Glomerular endothelial cell (primary cell): ENCODE measurements at places on chromosomes 2 and 18. TPM values are rescaled to one million over a fixed set of nuclear protein-coding genes. Genes with fewer than 3 reads are reported as not detected.
A peak's percentile ranks its signal among the peaks of the same experiment; 100 is the strongest.

DNA sequence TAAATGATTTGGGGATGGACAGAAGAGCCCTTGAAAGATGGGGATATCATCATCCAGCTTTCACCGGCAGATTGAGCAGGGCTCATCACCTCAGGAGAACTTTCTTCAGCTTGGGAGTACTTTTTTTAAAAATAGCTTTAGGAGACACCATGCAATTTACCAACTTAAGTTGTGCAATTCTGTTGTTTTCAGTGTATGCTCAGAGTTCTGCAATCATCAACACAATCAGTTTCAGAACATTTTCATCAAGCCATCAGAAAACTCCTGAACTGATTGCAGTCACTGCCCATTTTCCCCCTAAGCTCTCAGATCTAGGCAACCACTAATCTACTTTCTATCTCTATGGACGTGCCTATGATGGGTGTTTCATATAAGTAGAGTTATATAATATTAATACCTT is 117.7 kb downstream of the CRIM1 start:
- no peak for DNase-seq

- DNase-seq: no peak
Observed at GRCh38 chr18:52781113-52781512, 441.1 kb downstream of the DCC start.

DNA sequence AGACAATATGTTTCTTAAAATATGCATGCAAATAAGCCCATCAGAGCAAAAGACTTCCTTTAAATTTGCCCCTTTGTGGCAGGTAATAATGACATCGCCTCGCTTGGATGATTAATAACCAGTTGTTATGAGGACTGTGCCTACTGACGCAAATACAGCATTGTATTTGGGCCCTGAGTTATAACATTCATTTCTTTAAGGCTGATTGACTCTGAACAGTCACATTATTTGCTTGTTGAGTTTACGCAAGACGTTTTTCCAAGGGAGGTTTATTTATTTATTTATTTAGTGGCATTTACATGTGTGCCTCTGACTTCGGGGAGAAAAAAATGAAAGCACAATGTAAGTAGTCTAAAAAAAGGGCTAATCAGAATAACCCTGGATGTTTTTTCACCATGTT is 88.3 kb downstream of the SLC8A1 start:
- no peak for DNase-seq

DNA sequence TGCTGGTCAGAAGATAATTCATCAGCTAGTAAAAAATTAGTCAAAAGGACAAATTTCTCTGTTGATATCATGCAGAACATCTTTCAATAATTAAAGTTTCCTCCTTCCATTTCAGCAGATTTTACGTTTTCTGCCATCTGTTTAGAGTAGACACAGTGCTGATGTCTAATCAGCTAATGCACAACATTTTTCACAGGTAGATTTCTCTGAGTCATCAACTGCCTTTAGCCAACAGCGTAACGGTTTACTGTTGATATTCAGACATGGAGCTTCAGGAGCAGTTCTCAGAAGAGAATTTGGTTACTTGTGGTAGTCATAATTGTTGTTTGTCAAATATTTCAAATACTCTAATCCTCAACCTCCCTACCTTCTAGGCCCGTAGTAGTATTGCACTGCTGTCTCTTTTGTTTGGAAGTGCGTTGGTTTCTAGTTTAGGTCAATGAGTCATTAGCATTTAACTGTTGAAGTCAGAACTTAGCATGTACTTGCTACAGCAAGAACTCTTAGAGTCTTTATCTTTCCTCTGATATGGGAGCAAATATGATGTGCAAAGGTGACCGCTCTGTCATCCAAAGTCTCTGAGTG is 86.8 kb upstream of the TFPI start:
- no peak for DNase-seq

GRCh38 chr2:71064110-71064611 is 4.3 kb upstream of the NAGK start:
- DNase-seq: no peak

DNA sequence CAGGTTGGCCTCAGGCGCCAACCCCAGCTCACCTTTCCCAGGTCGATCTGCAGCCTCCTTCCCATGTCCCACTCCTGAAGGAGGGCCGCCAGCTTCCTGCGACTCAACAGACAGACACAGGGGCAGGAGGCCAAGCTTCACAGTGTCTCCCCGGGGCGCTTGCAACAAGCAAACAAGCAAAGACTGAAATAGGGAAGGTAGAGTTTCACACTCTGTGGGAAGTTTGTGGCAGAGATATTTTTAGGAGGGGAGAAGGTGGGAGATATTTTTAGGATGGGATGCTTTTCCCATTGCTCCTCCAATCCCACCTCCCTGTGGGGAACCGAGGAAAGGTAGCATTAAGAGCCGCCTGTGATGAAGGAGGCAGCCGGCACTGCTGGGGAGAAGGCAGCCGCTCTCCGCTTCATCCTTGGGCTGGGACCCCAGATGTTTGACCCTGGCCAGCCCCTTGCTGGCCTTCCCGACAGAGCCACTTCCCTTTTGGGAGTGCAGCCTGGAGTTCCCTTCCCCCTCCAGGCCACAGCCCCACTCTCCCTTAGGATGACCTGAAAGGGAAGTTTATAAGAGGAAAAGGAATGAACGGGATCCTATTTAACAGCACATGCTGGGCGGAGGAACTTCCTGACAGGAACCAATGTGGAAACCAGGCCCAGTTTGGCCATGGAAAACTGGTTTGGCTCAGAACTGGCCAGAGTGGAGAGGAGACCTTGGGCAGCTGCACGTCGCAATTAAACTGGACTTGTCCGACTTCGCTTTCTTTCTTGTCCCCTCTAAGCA is 142.2 kb upstream of the SMAD2 start:
- DNase-seq: no peak

DNA sequence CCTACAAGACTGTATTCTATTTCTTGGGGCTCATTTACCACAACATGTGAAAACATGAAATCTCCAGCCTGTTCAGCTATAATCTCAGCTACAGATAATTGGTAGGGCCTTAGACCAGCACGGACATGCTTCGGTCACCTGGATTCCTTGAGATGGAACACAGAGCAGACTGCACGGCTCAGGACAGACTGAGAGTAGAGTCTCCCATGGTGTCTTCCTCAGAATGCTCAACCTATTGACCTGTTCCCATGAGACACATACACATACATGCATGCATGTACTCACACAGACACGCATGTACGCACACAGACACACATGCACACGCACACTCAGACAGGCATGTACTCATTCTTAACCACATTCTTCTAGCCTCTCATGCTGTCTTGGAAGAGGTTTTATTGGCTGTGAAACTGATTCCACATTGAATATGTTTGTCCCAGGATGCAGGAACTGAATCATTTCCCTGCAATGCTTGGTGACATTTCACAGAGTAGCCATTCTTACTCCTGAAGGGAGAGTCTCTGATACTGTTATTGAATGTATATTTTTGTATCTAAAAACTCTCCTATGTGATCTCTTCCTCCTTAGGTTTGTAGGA is 23.5 kb upstream of the BZW1 start:
- peak; percentile 92 for DNase-seq

GRCh38 chr2:179195141-179195540 is 69.5 kb downstream of the SESTD1 start:
- DNase-seq: no peak

- no peak for DNase-seq
Observed at GRCh38 chr2:99886418-99886817, 256.0 kb downstream of the AFF3 start.

- no peak for DNase-seq
Observed at GRCh38 chr2:234565842-234566619, 69.2 kb upstream of the ARL4C start.

DNA sequence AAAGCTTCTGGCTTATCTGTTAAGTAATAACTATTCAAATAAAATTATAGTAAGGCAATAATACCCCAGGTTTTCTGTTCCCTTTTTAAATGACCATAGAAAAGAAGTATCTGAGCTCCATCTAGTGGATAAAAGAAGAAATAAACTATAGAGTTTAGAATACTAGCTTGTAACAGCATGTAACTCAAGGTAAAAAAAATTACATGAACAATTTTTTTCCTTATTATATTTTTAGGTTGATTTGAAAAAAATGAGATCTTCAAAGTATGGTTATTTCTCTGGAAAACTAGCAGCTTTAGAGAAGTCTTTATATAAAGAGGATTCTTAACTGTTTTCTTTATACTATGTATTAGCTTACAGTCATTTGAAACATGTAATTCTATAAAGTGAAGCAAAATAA is 58.1 kb downstream of the NCKAP1 start:
- DNase-seq: no peak

DNA sequence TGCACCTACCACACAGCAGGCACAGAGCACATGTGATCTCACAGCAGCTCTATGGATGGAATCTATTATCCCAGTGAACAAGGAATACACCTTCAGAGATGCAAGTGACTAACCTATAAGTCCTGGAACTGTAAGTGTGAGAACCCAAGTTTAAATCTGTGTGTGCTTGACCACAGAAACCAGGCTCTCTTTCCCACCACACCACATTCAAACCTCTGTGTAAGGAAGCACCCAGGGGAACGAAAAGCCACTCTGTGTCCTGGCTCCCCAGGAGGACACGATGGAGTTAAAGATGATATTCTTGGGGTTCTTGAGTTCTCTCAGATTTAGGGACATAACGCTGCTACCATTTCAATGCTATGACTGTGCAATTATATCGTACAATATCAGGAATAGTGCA is 38.9 kb downstream of the TTR start:
- DNase-seq: no peak

- DNase-seq: no peak
Observed at GRCh38 chr2:172612051-172612450, 56.2 kb downstream of the PDK1 start.

DNA sequence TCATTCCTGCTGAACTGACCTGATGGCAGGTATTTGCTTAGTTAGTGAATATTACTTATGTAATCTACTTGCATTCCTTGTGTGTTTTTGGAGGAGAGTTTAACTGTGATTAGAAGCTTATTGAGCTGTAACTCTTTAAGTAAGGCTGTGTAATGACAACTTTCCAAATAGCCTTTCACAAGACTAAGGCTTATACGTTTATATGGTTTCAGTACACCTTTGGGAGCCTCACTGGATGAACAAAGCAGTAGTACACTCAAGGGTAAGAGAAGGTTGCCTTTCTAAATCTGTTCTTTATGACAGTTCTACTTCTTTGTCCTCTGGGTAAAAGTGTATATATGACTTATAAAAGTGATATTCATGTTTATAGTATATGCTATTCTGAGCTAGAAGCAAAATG is 4.3 kb downstream of the ITPRID2 start:
- no peak for DNase-seq

GRCh38 chr2:74007711-74008110 is 23.0 kb downstream of the TET3 start:
- no peak for DNase-seq

- DNase-seq: no peak
Observed at GRCh38 chr2:69597105-69597504, 46.4 kb downstream of the AAK1 start.

DNA sequence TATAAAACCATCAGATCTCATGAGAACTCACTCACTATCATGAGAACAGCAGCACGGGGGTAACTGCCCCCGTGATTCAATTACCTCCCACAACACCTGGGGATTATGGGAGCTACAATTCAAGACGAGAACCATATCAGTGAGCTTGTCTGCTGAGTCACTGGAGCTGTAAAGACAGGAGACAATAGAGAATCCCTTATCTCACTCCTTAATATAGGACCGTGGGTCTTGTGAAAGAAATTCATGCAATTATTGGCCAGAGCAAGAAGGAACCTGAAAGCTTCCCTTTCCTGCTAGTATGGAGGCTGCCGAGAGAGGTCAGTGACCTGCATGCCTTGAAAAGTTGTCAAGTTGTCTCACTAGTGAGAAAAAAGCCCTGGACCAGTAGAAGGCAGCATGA is 9.5 kb upstream of the TNFAIP6 start:
- DNase-seq: no peak

SLC14A1 gene
- total RNA-seq: 0.34 and 0.53 TPM in 2 replicates

KRTCAP3 gene
- total RNA-seq: not detected in 2 replicates

CTNNA2 gene
- total RNA-seq: not detected in 2 replicates

ITM2C gene
- total RNA-seq: 47.2 and 91.2 TPM in 2 replicates

CFAP221 gene
- total RNA-seq: 1.1 and 3.1 TPM in 2 replicates

BMP10 gene
- not detected in 2 replicates for total RNA-seq

ECEL1 gene
- not detected in 2 replicates for total RNA-seq

TRIM54 gene
- 0.12 TPM in 1 of 2 replicates, not detected in the other for total RNA-seq

DRC1 gene
- not detected in 2 replicates for total RNA-seq

OTX1 gene
- total RNA-seq: not detected in 2 replicates
